ENCODE measurements at places on chromosomes 3 and 15.

- no peak for DNase-seq
Observed at GRCh38 chr3:194517333-194517732, 30.5 kb upstream of the ATP13A3 start.

DNA sequence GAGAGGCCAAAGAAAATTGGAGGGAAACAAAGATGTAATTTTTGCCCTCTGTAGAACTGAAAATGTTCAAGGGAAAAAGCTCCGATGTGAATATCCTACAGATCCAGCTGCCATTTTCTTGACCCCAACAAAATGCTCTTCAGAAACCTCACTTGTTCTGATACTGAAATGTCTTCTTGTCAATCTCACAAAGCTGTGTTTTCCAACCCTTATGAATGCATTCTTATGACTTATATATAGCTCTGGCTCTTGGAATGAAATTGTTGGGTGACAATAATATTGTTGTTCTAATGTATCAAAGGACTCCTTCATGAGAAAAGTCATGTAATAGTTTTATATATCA, 157.1 kb upstream of the TGFBR2 start:
- DNase-seq, result no peak

DNA sequence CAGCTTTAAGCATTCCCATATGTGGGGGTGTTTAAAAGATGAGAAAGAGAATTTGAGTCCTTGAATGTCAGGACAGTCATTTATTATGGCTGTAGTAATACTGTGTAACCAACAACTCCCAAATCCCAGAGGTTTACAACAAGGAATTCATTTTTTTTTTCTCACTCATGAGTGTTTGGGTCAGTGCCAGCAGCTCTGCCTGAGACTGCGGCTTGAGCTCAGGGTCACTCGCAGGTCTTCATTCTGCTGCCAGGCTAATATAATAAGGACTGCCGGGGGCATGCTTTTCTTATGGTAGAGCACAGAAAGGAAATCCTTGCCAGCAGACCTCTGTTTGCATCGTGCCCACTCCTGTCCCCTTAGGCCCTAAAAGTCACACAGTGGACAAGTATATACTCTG, 277.9 kb upstream of the LMCD1 start:
- DNase-seq, result no peak

GRCh38 chr3:195540511-195540910, 2.6 kb downstream of the PPP1R2 start:
- DNase-seq, result no peak

- DNase-seq, result no peak
Observed at GRCh38 chr15:77915261-77915960, 162.1 kb downstream of the TBC1D2B start.

DNA sequence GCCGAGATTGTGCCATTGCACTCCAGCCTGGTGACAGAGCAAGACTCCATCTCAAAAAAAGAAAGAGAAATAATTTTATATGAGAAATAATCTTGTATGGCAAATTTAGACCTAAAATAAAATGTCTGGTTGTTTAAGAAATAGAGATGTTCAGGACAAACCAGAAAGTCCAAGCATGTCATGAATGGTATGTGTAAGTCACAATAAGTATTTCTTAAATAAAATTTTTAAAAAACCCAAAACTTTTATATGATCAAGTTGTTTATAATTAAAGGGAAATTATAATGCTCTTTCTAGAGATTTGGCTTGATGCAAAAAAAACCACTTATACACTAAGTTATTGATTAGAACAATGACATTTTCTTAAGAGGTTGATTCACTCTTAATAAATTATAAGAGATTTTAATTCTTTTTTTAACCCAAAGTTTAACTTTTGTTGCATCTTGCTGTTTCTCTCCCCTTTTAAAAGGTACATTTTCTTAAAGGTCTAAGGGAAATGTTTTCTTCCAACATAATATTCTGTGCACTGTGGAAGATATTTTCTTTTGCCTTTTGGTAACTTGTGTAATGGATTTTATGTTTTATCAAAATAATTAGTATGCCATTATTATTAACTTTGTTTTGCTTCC, 105.7 kb downstream of the RTP4 start:
- no peak for DNase-seq

GRCh38 chr3:67875338-67875737, 220.9 kb upstream of the SUCLG2 start:
- DNase-seq, result no peak

DNA sequence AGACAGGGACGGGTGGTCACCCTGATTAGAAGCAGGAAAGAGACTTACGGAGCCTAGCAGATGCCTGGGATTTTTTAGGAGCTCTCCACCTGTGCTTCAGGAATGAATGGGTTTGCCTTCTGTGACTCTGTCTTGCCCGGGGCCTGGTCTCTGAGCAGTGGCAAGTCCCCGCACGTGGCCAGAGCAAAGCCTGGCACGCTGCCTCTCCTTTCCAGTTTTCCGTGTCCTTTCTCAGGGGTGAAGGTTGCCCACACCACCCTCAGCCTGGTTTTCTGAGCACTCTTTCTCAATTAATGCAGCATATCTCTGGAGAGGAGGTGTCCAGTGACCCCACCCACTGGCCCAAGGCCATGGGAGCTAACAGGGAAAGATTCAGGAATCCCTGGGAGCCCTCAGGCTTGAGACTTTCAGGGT, 14.5 kb upstream of the CHST14 start:
- DNase-seq, result no peak

DNA sequence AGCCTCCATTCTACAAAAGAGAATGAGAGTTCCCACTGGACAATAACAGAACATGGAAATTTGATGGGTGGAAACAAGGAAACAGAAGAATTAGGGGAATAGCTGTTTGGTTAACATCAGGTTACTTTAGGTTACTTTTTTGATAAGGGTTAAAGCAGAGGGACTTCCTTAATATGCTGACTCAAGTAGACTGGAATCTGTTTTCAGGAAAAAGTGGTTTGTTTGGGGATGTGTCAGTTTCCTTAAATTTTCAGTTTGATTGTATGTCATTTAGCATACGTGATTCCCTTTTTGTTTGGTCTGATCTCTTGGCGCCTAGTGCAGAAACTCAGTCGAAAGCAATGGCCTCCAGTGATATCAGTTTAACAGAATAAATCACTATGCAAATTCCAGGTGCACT, 411.8 kb upstream of the GRM7 start:
- no peak for DNase-seq

GRCh38 chr3:195738274-195739044, 17.7 kb downstream of the MUC20 start:
- no peak for DNase-seq

- no peak for DNase-seq
Observed at GRCh38 chr15:87522997-87523396, 733.5 kb downstream of the NTRK3 start.

DNA sequence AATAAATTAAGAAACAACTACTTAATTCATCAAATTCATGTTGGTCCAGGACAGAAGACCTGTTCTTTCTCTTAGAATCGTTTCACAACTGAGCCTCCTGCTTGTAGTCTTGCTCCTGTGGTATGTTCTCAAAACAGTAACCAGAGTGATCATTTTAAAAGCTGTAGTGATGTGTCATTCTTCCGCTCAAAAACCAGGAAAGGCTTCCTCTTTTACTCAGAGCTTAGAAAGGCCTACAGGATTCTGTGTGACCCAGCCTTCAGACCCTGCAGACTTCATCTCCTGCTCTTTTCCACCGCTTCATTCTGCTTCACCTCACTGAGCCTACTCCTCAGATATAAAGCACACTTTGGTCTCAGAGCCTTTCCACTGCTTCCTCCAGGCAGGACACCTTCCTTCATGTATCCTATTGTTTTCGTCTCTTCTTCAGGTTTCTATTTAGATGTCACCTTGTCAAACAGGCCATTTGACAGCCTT, 22.7 kb downstream of the ST6GAL1 start:
- no peak for DNase-seq

GRCh38 chr3:156608601-156609514, 53.9 kb upstream of the SSR3 start:
- no peak for DNase-seq
